ENCODE measurements at places on chromosomes 1 and 21.

DNA sequence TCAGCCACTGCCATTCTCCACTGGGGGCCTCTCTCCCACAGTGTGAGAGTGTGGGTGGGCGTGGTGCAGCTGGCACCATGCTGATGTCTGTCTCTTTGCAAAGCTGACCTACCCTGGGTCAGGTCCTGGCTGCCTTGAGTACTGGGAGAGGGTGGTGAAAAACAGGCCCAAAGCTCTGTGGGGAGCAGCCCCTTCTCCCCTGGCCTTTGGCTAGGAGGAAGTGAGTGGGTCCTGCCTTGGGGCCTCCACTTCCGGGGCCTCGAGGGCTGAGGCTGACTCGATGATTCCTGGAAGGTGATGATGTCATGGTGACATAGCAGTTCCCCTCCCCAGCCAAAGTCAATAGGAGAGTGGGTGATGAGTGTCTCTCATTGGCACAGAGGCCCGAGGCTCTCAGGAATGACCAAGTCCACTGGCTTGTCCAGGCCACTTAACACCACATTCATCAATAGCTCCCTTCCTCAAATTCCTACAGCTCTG lies 53.0 kb downstream of the IER5 start:
- no peak overlapping the region for H3K4me3 ChIP-seq
- H3K4me1 ChIP-seq, result peaks cover 28% of the 10 kb centered on the region
- H3K27ac ChIP-seq, result no peak overlapping the region
- H3K27me3 ChIP-seq, result no peaks in the 10 kb centered on the region
- H3K36me3 ChIP-seq, result no peaks in the 10 kb centered on the region
- DNase-seq, result no peak

DNA sequence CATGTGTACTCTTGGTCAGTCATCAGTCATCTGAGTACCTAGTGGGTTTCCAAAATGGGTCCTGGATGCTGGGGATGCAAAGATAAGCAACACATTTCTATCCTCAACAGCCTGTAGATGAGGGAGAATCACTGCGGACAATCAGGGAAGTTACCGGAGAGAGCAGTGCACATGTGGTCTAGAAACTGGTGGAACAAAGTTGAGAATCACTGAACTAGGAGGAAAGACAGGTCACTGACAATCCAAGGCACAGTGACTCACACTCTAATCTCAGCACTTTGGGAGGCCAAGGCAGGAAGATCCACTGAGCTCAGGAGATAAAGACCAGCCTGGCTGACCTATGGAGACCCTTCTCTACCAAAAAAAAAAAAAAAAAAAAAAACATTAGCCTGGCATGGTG lies 31.4 kb upstream of the LGALS8 start:
- H3K27me3 ChIP-seq, result no peaks in the 10 kb centered on the region
- H3K27ac ChIP-seq, result no peak overlapping the region
- H3K4me1 ChIP-seq, result no peaks in the 10 kb centered on the region
- no peaks in the 10 kb centered on the region for H3K36me3 ChIP-seq

- H3K4me3 ChIP-seq, result no peak overlapping the region
- DNase-seq, result no peak
- H3K27me3 ChIP-seq, result peaks cover 25% of the 10 kb centered on the region
- H3K4me1 ChIP-seq, result peaks cover 9% of the 10 kb centered on the region
- H3K36me3 ChIP-seq, result no peaks in the 10 kb centered on the region
Measured at GRCh38 chr1:228474507-228474906, 12.7 kb upstream of the RNF187 start.

GRCh38 chr1:17750333-17750732 lies 4.8 kb upstream of the ACTL8 start:
- H3K4me3 ChIP-seq, result no peak overlapping the region
- peaks cover 2% of the 10 kb centered on the region for H3K27me3 ChIP-seq
- no peaks in the 10 kb centered on the region for H3K36me3 ChIP-seq
- DNase-seq, result no peak
- H3K4me1 ChIP-seq, result no peaks in the 10 kb centered on the region

- DNase-seq, result no peak
- no peak overlapping the region for H3K4me3 ChIP-seq
- H3K4me1 ChIP-seq, result peaks cover 50% of the 10 kb centered on the region
- H3K36me3 ChIP-seq, result no peaks in the 10 kb centered on the region
Measured at GRCh38 chr1:101128846-101129245, 103.3 kb upstream of the DPH5 start.

DNA sequence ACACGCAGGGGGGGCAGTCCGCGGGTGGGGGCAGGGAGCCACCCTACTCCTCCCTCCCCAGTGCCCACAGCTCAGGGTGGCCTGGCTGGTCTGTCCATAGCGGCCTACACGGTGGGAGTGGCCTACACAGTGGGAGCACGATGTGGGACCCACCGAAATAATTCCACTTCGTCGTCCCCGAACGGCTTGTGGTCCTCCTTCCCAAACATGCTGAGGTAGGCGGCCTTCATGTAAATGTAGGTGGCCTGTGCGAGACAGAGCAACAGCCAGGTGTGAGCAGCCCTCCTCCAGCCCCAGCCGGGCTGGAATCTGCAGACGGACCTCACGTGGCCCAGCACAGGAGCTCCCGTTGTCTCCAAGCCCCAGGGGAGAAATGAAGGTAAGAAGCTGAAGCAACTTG lies 34.4 kb downstream of the TTC39A start:
- DNase-seq, result no peak
- H3K36me3 ChIP-seq, result no peaks in the 10 kb centered on the region
- no peak overlapping the region for H3K4me3 ChIP-seq
- H3K27me3 ChIP-seq, result peaks cover 10% of the 10 kb centered on the region
- H3K27ac ChIP-seq, result no peak overlapping the region
- peaks cover 15% of the 10 kb centered on the region for H3K4me1 ChIP-seq

DNA sequence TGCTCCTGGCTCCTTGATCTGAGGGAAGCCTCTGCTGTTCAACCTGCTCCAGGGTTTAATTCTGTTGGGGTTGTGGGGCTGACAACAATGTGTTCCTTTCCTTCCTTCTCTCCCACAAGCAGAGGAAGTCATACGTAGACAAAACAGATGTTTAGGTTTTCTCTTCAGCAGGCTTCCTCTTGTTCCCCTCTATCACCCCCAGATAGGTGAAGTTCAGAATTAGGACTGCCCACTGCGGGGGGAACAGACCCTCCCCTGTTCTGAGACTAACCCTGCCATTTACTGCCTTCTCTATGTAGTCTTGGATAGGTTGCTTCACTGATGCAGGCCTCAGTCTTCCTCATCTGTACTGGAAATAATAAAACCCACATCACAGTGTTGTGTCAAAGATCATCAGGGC lies 30.0 kb upstream of the NRDC start:
- H3K4me3 ChIP-seq, result no peak overlapping the region
